Karpas-422 (cell line): ENCODE measurements at places on chromosomes 3 and 15. TPM values are rescaled to one million over a fixed set of nuclear protein-coding genes. Genes with fewer than 3 reads are reported as not detected.

CERS3 gene
- total RNA-seq, result 0.15 TPM in 1 of 2 replicates, not detected in the other

DNA sequence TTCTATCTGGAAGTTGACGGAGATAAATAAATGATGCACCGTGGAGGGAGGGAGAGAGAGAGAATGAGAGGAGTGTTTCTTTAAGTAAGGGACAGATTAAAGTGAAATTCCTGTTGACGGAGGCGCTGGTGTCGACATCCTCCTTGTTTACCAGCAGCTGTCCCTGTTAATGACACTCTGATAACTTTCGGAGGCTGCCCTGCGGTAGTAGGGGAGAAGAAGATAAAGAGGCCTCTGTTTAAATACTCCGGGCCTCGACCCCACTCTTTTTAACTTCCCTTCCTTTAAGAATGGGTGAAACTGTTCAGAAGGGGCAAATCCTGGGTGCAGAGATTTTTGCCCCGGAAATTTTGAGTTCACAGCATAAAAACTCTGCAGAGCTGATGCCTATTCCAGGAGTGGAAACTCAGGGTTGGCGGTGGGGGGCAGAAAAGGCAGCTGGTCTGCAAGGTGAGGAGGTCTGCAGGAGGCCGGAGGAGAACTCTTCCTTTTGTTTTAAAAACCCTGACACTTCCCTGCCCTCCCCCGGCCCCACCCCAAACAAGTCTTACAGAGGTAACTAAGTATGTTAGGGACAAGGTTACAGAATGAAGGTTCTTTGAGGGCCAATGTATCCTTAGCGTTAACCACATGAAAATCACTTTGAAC, 276.6 kb upstream of the NR2F2 start:
- DNase-seq, result no peak

DNA sequence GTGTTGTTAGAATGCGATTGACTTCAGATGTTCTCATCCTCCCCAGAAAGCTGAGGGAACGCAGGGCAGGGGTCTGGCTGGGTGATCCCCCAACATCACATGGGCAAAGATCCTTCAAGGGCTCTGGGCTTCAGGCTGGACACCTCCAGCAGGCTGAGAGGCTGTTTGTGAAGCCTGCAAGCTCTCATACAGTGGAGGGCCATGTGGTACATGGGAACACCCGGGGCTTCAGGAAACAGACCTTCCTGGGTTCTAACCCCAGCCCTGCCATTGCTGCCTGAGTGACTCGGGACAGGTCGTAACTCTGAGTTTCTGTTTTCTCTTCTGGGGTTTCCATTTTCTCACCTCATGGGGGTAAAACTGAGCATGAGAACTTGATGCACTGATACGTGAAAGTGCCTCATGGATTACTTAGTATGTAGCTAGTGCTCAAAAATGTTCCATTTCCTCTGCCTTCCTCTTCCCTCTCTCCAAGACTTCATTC, 81.2 kb downstream of the TLE3 start:
- DNase-seq, result no peak

GALNT15 gene
- not detected in 2 replicates for total RNA-seq

DOCK3 gene
- 0.04 TPM in 2 replicates for total RNA-seq
